Cortex of kidney (tissue), 1 donor: ENCODE measurements at places on chromosomes 16 and 17.

DNA sequence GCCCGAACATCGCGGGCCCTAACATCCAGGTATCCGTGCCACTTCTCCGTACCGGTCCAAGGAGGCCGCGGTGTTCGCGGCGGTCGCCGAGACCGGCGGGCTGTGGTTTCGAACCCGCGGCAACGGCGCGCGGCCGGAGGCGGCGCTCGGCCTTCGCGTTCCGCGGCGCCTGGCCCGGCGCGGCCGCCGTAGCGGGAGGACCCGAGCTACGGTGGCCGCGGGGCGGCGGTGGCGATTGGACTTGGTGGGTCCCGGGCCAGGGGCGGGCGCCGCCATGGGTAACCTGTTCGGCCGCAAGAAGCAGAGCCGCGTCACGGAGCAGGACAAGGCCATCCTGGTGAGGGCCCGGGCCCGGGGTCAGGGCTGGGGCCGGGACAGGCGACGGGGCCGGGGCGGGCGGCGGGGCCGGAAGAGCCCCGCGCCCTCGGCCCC lies at the start of gene CHMP6:
CHMP6 (plus strand) TSS at position 197 of the 432 bp plus-strand sequence; CDS start at position 275, 78 bp downstream.
- DNase-seq = no peak

DNA sequence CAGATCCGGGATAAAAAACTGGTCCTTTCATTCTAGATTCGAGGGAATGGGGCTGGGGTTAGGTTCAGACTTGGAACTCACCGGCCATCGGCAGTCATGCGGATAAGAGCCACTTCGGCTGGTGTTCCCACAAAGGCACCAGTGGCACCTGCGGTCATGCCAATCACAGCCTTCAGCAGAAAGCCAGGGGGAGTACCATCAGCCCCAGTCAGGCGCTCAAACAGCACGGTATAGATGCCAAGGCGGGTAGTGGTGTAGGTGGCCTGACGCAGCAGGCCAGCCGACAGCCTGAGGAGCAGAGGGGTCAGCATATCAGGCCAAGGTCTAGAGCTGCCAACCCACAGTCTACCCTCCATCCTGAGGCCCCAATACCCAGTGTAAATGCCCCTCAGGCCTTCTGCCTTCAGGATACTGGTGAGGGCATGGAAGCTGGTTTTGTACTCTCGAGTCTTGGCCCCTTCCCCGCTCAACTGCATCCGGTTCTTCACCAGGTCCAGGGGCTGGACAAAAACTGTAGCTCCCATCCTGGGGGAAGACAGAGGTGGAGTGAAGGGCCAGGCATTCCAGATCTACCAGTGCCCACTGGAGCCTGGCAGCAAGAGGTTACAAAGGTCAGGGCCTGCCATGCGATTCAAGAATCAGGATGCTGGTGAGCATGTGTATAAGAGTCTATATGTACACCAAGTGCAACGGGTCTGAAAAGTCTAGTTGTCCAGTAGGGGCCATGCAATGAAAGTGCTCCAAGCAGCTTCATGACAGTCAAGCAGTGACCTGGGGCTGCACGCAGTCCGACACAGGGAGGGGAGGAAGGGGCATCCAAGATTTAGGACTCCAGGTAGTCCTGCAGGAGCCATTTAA lies 929 bp downstream of the SLC25A11 start:
- no peak for DNase-seq

GRCh38 chr16:13342675-13343074 lies 441.3 kb downstream of the SHISA9 start:
- no peak for DNase-seq

DNA sequence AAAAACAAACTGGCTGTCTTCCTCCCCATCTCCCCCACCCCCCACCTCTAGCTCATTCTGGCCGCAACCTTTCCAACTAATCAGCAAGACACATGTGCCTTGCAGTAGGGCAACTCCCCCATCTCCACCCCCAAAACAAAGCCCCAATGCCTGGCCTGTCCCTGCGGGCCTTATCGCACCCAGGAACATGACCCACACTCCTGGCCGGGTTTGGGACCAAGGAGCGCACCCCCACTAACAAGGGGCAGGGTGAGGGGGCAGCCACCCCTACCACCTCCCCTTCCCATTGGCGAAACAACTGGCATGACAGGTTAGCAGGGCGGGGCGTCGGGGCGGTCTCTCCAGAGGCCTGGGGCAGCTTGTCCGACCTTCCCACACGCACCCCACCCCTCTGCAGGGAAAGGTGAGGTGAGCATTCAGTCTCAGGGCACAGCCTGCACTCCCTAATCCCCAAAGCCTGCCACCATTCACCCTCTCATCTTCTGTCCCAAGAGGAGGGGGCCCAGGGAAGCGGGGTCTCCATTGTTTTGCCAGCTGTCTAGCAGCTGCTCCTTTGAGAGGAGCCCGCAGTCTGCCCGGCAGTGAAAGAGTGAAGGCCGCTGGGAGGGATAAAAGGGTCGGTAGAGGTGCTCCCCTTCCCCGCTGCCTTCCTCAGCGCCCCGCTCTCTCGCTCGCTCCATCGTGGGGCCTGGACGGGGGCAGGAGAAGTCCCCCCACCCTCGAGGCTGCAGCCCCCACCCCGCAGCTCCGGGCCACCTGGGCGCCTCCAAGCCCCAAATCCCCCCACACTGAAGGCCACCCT lies 765 bp downstream of the MYO18A start:
- DNase-seq = no peak

DNA sequence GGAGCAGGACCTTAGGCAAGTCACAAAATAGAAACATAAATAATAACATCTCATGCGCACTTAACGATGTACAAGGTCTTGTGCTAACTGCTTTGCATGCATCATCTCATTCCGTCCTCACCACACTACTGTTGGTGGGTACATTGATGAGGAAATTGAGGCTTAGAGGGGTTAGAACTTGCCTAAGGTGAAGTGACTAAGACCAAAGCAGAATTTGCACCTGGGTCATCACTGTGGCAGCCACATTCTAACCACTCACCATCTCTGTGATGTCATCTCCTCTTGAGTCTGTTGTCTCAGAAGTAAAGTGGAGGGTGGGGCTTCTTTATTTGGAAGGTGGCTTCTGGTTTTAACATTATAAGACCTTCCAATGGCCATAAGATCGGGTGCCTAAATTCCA lies 20.4 kb upstream of the TRIM25 start:
- no peak for DNase-seq

GRCh38 chr16:2473446-2473926 lies 1.4 kb upstream of the TBC1D24 start:
- no peak for DNase-seq

DNA sequence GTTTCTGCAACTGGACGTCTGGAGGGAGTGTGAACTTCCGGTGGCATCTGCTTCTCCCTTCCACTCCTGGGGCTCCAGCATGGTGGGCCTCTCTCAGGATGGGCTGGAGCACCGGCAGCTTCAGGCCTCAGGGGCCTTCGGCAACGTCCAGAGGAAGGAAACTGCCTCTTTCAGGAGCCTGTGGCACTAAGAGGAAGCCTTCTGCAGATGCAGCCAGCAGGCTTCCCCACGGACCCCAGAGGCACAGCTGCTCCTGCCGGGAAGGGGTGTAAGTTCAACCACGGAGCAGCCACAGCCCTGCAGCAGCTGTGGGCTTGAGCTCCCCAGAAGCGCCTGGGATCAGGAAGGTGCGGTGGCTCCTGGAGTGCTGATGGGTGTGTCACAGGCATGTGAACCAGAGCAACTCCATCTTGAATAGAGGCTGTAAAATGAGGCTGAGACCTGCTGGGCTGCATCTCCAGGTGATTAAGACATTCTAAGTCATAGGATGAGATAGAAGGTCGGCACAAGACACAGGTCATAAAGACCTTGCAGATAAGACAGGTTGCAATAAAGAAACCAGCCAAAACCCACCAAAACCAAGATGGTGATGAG lies 50.8 kb upstream of the KLHDC4 start:
- no peak for DNase-seq

DNA sequence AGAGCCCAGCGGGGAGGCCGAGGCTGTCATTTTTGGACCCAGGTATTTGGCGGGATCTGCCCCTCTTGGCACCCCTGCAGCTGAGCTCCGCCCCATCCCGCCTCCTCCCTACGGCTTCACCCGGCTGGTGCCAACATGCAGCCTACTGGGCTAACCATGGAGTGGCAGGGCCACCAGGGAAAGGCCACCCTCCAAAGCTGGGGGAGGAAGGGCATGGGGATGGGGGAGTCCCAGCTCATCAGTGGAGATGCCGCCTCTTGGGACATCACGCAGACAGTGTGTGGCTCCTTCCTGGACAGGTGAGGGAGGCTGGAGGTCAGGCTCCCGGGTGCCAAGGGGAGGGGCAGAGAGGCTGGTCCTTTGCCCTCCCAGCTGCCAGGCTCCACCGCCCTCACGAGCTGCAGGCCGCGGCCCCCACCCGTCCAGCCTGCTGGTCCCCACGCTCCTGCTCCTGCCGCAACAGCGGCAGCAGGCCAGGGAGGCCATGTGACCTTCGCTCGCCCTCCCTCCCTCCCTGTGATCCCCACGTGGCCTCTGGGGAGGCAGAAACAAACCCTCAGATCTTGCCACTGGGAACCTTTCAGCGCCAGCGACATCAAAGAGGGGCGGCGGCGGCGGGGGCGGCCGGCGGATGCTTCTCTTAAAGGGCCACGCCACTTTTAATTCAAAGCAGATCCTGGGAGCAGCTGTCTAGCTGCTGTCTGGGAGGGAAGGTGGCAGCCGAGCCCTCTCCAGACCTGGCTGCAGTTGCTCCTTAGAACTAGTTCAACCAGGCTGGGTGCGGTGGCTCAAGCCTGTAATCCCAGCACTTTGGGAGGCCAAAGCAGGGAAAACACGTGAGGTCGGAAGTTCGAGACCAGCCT lies 6.8 kb upstream of the NOTUM start:
- DNase-seq = no peak

- no peak for DNase-seq
Measured at GRCh38 chr17:17641621-17642409, 39.4 kb upstream of the RAI1 start.

DNA sequence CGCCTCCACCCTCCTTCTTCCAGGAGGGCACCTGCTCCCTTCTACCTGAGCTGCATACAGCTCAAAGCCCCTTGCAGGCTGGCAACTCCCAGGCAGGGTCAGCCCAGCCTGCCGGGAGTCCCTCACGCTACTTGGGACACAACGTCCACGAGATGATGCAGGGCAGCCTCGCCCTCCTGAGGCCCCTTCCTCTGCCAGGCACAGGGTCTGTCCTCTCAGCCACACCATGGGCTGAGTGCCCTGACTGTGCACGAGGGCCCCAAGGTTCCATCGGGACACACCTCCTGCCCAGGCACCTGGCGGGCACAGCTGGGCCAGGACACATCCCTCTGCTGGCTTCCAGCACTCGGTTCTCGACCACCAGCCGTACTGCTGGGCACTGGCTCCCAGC lies 30.9 kb upstream of the ZC3H18 start:
- DNase-seq = no peak

DNA sequence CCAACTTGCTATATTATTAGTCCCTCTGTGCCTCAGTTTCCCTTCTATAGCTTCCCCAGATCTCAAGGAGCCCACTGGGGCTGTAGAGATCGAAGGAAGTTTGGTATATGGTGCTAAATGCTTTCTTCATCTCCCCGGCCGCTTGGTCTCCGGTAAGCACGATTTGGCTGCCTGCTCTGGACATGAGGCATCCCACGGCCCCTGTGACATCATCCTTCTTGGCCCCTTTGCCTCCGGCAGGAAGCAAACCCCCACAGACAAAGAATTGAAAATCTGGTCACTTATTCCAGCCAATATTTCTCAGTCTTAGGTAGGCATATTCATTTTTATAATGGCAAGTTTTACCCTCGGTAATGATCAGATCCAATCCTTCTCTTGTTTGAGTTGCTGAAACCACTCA lies 65.8 kb downstream of the WSCD1 start:
- DNase-seq = no peak

DNA sequence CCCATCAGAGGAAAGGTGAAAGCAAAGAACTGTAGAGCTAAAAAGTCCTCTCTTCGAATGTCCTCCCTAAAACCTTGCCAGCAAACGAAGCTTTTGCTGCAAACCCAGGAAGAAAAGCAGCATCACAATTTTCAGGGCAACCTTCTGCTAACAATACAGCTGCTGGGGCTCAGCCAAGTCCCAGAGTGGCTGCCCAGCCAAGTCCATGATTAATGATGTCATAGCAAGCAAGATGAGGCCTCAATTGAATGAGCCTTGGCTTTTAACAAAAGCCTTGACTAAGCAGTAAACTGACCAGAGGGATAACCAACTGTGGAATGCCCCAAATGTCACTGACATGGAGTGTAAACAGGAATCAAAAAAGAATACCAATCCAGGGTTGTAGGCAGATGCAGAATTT lies 342.7 kb downstream of the PMP22 start:
- no peak for DNase-seq

DNA sequence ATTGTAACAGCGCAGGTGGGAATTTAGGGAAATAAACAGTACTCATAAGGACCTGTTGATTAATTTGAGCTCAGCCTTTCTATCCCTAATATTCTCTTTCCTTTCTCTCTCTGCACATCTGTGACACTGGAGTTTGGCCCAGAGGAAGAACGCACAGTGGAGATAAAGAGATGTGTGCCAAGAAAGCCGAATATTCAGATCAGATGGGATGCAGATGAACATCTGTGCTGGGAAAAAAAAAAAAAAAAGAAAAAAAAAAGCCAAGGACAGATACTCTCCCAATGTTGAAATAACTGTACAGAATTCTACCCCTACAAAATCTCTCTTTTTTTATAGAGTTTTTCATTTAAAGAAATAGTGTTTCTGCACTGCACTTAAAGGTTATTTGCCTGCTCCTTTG lies 485.4 kb downstream of the KCNJ2 start:
- no peak for DNase-seq

GRCh38 chr17:55561973-55562495 lies 50.8 kb upstream of the SMIM36 start:
- no peak for DNase-seq

DNA sequence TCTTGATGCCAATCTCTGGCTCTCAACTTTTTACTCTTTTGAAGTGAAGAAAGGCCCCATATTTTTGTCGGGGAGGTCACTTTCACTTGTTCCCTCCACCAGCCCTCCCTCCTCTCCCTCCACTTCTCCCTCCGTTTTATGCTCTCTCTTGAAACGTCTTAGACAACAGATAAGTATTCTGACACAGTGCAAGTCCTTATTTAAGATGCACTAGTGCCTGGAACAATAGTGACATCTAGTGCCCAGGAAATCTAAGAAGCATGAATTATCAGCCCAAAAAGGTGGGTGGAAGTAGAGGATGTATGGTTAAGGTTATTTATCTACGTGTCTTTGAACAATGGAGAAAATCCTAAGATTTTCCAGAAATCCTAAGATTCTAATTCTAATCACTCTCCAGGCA lies 17.9 kb downstream of the PSME3IP1 start:
- no peak for DNase-seq
